Suprapubic skin (tissue), 4 donors: ENCODE measurements at places on chromosomes 2 and 18. TPM values are rescaled to one million over a fixed set of nuclear protein-coding genes. Genes with fewer than 3 reads are reported as not detected.

GRCh38 chr2:118061135-118061955, 26.9 kb upstream of the INSIG2 start:
- H3K36me3 ChIP-seq, result no peaks in the 10 kb centered on the region
- no peaks in the 10 kb centered on the region for H3K27me3 ChIP-seq
- peak overlapping the region; percentile 1 for H3K27ac ChIP-seq
- H3K4me3 ChIP-seq, result no peak overlapping the region
- no peak for DNase-seq
- H3K4me1 ChIP-seq, result peaks cover 5% of the 10 kb centered on the region

DNA sequence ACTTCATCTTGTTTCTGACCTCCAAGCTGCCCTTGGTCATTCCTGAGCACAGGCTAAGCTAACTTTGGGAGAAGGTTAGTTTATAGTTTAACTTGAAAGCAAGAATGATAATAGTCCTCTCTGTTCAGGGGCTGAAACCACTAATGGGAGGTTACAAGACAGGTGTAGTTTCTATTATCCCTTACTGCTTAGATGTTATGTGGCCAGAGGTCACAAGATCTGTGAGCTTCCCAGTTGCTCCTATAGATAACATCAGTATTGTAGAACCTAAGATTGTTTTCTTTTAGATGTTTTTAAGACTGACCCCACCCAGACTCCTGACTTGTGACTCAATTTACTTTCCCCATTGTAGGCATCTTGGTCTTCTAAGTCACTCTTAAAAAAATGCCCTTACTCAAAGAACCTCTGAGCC, 94.8 kb upstream of the LPIN2 start:
- DNase-seq, result no peak
- no peaks in the 10 kb centered on the region for H3K27me3 ChIP-seq
- no peak overlapping the region for H3K27ac ChIP-seq
- no peak overlapping the region for H3K4me3 ChIP-seq
- no peaks in the 10 kb centered on the region for H3K36me3 ChIP-seq
- peaks cover 12% of the 10 kb centered on the region for H3K4me1 ChIP-seq

- no peaks in the 10 kb centered on the region for H3K36me3 ChIP-seq
- no peaks in the 10 kb centered on the region for H3K27me3 ChIP-seq
- no peaks in the 10 kb centered on the region for H3K4me1 ChIP-seq
These were observed 300.8 kb upstream of the SOX11 start for GRCh38 chr2:5391362-5391761.

Gene SERPINB4
- total RNA-seq, result 1.1 TPM

Gene RGPD4
- 0.32 TPM for total RNA-seq
